ENCODE measurements at places on chromosomes 3 and 15.

DNA sequence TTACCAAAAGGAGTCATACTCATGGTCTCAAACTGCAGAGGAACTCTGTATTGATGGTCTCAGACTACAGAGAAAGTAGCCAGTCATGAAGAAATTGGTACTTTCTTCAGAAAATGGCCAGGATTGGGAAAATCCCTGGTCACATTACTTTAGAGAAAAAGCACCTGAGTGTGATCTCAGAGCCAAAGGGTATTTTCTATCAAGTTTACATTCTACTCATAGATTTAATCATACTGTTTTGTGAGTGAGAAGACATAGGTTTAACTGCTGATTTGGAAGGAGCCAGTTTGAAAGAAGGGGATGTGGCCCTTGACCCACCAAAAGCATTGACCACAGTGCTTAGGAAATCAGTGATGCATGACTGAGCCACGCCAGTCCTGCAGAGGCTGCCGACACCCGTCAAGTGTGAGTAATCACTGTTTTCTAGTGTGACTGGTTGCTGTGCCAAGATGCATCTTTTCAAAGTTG is 203.6 kb downstream of the AKAP13 start:
- DNase-seq, result no peak

GRCh38 chr3:62261121-62261520 is 112.2 kb downstream of the FEZF2 start:
- peak; percentile 34 for DNase-seq

- DNase-seq, result no peak
These were observed 148.0 kb upstream of the TPM1 start for GRCh38 chr15:62894322-62895085.

DNA sequence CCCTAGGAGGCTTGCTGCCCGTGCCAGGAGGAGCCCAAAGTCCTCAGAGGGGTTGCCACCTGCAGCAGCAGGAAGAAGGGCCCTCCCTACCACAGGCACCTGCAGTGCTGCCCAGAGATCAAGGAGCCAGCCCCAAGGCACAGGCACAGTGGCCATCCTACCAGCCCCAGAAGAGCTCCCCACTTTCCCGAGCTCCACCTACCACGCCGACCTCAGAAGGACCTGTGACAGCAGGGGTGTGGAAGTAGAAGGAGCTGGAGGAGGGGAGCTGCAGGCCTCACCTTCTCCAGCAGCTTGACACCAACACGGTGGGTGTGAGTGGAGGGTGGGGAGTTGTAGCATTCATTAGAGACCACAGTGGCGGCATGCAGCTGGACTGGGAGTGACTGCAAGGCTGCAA is 485.8 kb downstream of the GABRG3 start:
- no peak for DNase-seq

DNA sequence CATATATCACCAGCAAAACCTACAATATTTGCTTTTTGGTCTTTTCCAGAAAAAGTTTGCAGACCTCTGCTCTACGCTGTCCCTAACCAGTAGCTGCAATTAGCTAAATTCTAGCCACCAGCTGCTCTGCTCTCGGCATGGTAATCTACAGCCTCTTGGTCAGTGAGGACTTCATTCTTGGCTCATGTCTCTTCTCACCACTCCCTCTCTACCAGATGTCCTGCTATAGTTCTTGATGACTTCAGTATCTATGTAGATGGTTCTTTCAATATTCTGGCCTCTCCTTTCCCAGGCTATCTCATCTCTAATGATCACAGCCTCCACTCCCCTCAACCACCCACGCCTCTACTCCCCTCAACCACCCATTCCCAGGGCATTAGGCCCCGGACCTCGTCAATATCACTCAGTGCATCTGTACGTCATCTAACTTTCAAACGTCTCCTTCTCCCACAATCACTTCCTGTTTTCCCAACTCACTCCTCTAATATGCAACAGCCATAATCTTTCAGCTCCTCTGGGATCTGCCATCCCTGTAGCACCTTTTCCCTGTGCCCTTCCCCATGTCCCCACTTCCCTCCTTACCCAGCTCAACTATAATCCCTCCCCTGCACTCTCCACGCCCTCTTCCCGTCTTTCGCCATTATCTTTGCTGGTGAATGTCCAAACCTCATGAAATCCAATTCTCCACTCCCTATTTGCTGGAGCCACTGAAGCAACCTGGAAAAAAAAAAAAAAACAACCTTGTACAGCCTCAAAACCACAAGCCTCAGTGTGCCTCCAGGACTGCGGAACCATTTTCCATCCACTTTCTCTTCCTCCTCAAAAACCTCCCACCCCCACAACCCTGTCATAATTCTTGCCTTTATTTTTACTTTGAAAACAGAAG is 429.4 kb upstream of the PROK2 start:
- no peak for DNase-seq

DNA sequence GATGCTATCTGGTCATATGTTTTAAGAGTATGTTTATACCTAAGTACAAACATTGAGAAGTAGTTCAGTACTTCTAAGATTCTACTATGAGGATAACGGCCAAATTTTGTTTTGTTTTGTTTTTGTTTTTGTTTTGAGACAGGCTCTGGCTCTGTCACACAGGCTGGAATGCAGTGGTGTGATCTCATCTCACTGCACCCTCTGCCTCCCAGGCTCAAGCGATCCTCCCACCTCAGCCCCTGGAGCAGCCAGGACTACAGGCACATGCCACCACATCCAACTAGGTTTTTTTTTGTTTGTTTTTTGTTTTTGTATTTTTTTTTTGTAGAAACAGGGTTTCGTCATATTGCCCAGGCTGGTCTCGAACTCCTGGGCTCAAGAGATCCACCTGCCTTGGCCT is 47.5 kb upstream of the RPS17 start:
- no peak for DNase-seq

DNA sequence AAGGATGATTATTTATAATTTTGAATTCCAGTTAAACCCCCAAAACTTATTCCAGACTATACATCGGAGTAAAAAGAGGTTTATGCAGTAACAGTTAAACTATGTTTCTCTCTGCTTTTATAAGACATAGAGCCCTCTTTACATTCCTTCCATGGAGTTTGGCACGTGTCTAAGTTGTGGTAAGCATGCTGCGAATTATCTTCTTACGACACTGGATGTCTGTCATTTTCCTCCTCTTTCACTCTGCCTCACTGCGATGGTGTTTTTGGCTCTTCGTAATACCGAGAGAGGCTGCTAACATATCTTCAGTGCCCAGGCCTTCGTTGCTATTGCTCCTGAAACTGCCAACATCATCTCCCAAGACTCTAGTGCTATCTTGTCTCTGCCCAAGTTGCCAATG is 83.9 kb upstream of the TGFBR2 start:
- DNase-seq, result no peak

DNA sequence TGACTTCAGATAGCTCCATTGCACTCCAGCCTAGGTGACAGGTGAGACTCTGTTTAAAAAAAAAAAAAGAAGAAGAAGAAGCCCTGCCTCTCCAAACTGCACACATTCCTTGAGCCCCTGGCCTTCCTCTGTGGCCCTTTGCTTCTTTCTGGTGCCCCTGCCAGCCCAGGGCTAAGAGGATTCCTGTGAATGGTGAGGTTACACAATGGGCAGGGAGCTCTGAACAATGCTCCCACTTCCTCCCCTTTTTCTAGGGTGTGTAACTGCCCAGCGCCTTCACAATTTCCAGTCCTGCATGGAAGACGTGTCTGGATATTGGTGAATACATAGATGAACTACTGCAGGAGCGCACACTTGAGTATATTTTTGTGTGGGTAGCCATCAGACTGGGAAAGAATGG is 3.6 kb upstream of the AMOTL2 start:
- DNase-seq, result no peak

DNA sequence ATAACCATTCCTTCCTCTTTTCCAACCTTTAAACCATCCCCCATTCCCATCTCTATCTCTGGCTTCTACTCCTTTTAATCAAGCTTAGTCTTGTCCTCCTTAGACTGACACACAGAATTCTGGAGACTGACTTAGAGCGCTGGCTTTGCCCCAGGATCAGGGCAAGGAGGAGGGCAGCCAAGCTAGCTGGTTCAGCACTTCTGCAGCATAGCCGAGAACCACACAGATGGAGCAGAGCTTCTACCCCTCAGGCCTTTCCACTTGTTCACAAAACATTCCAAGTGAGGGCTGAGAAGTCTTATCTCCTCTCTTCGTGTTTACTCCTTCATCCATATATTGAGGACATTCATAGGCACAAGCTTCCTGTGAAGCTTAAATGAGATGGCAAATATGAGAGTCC is 246.5 kb upstream of the PEX5L start:
- DNase-seq, result no peak

- peak; percentile 44 for DNase-seq
These were observed 5.1 kb upstream of the SLC25A38 start for GRCh38 chr3:39378088-39378487.

DNA sequence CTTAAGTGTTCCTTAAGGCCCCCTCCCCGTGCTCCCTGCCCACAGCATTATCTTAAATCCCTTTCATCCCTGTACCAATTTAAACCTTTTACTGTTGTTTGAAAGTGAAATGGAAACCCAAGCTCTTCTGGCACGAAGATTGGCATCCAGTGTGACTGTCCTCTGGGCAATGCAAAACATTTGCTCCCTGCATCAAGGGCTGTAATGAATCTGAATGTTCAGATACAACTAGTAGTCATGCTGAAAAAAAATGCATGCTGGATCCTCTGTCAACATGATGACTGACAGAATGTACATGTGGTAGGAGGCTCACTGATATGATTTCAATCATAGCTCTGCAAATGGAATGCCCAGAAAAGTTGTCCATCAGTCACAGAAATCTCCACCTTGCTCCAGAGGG is 8.1 kb upstream of the CDIN1 start:
- no peak for DNase-seq

DNA sequence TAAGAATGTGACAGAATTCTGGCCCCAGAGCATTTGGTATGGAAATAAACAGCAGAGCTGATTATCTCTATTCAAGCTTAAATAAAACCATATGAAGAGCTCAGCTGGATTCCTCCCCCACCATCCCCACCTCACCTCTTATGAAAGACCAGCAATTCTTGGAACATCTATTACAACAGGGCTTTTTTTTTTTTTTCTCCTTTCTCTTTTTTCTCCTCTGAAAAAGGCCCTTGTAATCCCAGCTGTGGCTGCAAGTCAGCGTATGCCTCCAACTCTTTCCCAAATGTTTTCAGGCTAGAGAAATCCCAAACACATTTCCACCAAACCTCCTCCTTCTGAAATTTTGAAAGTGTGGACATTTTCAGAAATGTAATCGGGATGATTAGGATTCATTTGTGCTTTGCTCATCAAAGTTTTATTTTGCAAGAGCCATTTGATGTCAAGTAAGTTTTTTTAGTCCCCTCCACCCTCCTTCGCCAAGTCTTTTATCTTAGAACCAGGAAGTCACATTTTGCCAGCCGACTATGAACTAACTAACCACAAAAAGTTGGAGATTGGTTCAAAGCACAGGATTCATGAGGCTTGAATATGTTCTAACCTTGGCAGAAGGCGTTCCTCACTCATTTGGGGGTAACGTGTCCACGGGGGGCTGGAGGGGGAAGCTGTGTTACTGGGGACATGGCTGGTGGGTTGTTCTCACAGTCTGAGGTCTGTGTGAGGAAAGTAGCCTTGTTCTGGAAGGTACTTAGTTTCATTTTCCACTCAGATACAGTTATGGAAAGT is 142.0 kb upstream of the PDZRN3 start:
- DNase-seq, result peak; percentile 46

DNA sequence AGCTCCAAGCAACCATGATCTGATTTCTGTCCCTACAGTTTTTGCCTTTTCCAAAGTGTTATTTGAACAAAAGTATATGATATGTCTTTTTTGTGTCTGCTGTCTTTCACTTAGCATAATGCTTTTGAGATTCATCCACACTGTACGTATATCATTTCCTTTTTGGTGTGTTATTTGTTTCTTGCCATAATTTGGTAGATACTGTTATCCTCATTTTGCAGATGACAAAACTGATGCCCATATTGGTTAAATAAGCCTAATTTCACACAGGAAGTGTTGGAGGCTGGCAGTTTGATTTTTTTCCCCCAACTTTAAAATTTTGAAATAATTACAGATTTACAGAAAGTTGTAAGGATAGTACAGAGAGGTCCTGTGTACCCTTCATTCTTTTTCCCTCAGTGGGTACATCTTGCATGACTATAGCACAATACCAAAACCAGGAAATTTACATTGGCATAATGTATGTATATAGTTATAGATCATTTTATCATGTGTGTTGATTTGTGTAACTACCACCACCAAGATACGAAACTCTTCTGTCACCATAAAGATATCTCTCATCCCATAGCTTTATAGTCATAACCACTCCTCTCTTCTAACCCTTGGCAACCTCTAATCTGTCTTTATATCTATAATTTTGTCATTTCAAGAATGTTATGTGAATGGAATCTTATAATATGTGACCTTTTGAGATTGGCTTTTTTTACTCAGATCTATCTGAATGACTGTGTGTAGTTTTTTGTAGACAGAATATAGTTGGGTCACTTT is 55.6 kb downstream of the RASA2 start:
- no peak for DNase-seq

DNA sequence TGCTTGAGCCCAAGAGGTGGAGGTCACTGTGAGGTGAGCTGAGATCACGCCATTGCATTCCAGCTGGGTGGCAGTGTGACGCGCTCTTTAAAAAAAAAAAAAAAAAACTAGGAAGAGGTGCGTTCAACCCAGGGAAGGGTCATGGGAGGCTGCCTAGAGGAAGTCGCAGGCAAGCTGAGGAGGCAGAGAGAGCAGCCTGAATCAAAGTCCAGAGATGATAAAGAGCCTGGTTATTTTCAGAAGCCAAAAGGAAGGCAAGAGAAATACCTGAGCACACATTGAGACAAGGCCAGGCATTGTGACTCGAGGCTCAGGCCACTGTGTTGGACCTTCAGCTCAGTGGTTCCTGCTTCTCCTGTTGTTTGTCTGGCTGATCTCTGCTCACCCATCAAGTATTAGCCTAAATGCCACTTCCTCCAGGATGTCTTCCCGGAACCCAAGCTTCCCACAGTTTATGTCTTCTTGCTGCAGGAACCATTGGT is 16.1 kb upstream of the GCNT3 start:
- no peak for DNase-seq

DNA sequence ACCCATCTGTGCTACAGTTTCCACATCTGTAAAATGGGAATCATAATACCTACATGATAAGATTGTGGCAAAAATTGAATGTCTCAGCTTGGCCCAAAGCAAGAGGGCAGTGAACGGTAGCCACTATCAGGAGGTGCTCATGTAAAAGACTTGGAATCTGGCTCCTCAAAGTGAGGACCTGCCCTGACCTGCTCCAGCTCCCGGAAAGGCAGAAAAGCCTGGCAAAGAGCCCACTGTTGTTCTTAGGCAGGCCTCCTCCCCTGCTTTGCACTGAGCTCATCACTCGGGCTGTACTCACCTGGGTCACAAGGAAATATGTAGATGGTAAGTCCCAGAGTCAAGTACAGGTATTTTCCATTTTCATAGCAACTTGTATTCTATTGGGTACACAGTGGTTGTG is 250.7 kb upstream of the TBL1XR1 start:
- peak; percentile 50 for DNase-seq

GRCh38 chr15:57298204-57298603 is 78.1 kb upstream of the CGNL1 start:
- peak; percentile 40 for DNase-seq
